ENCODE measurements at places on chromosomes 1 and 21. TPM values are rescaled to one million over a fixed set of nuclear protein-coding genes. Genes with fewer than 3 reads are reported as not detected.

Gene PSMB2
- 37.0 TPM for total RNA-seq

Gene FCRL1
- total RNA-seq: not detected

Gene ANGPTL7
- 0.89 TPM for total RNA-seq

Gene BEND5
- 5.0 TPM for total RNA-seq

Gene CIART
- total RNA-seq: 11.8 TPM

Gene HENMT1
- 1.0 TPM for total RNA-seq

Gene EPS8L3
- not detected for total RNA-seq

Gene CCDC18
- 2.4 TPM for total RNA-seq

Gene KHDC4
- total RNA-seq: 22.5 TPM

Gene FAM3B
- total RNA-seq: not detected

Gene CRTC2
- total RNA-seq: 20.8 TPM

Gene PLPPR4
- 0.11 TPM for total RNA-seq

Gene MLLT11
- total RNA-seq: 2.9 TPM

Gene SMIM34
- total RNA-seq: not detected

Gene PADI3
- not detected for total RNA-seq

Gene ATAD3C
- total RNA-seq: 0.94 TPM

Gene RHBDL2
- not detected for total RNA-seq

Gene RAP1GAP
- total RNA-seq: 3.7 TPM

Gene KCNT2
- 1.0 TPM for total RNA-seq

Gene OVAAL
- total RNA-seq: 1.1 TPM

Gene NTMT2
- 4.1 TPM for total RNA-seq

Gene EPHA10
- 0.13 TPM for total RNA-seq

Gene RXFP4
- not detected for total RNA-seq

Gene CLDN17
- total RNA-seq: not detected

Gene BARHL2
- total RNA-seq: not detected

Gene MSH4
- total RNA-seq: 0.35 TPM

Gene SMCP
- not detected for total RNA-seq

Gene PSRC1
- 0.73 TPM for total RNA-seq

Gene OR6K2
- total RNA-seq: not detected

Gene FLG
- total RNA-seq: not detected

Gene TRNAU1AP
- 11.7 TPM for total RNA-seq

Gene BRDT
- not detected for total RNA-seq

Gene CD52
- 4.4 TPM for total RNA-seq

Gene LEFTY1
- 0.13 TPM for total RNA-seq

Gene SERPINC1
- total RNA-seq: 0.51 TPM

Gene LHX8
- not detected for total RNA-seq

Gene PANK4
- 45.5 TPM for total RNA-seq

Gene SORT1
- 127 TPM for total RNA-seq

Gene ZNF670
- total RNA-seq: 1.3 TPM

Gene GPA33
- 0.19 TPM for total RNA-seq

Gene LDLRAD1
- total RNA-seq: not detected

Gene HEYL
- total RNA-seq: 16.9 TPM

Gene FCGR2B
- 17.5 TPM for total RNA-seq

Gene LRRC71
- not detected for total RNA-seq

Gene SLC2A5
- 2.1 TPM for total RNA-seq

Data from Right ventricle myocardium superior (tissue), 1 donor.